Endothelial cell (in vitro differentiated cells): ENCODE measurements at places on chromosomes 5 and 9.
A peak's percentile ranks its signal among the peaks of the same experiment; 100 is the strongest.

DNA sequence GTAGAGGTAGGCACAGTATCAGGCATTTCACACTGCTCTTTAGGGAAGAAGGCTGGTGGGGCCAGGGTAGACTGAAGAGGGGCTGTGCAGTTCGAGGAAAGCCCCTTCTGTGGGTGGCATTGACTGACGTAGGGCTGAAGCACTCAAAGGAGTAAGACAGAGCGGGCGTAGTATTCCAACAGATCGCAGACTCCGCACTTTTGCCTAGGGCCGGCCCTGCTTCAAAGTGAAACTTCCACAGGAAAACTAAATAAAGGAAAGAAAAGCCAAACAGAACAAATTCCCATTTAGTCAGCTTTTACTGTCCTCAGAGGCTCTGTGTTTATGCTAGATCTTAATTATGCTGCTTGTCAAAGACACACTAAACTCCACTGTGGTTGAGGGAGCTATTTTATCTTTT, 493.0 kb upstream of the WWC1 start:
- no peak for DNase-seq

DNA sequence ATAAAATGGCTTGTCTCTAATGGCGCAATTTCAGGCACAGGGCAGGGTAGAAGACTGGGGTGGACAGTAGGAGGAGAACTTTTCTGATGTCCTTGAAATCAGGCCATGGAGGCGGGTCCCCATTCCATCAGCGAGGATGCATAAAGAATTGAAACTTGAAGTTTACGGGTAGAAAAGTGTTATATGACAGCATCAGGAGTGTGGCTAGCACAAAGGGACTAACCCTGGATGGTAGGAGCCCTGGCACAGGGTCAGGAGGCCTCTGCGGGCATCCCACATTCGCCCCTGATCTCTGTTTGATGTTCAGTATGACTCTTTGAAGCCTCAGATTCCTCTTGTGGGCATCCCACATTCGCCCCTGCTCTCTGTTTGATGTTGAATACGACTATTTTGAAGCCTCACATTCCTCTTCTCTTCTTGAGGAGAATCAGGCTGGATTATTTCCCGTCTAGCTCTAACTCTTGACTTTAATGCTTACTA, 94.8 kb upstream of the ADRA1B start:
- no peak for DNase-seq

DNA sequence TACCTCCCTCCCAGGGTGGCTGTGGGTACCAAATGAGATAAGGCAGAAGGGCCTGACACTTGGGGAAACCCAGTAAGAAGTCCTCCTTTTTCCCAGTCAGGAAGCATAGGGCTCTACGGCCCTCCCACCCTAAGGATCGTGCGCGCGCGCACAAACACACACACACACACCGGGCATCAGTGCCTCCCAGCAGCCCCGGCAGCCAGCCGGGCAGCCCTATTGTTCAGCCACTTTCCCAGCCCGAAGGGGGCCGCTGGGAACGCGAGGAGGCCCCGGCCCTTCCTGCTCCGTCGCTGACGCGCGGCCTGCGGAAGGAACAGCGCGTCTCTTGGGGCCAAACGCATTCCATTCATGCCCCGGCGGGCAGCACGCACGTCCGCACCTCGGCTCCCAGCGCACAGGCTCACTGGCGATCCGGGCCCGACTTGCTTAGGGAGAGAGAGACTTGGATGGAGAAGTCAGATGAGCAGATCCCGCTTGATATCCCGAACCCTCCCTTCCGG, 22.6 kb downstream of the DUSP1 start:
- peak; percentile 47 for DNase-seq

DNA sequence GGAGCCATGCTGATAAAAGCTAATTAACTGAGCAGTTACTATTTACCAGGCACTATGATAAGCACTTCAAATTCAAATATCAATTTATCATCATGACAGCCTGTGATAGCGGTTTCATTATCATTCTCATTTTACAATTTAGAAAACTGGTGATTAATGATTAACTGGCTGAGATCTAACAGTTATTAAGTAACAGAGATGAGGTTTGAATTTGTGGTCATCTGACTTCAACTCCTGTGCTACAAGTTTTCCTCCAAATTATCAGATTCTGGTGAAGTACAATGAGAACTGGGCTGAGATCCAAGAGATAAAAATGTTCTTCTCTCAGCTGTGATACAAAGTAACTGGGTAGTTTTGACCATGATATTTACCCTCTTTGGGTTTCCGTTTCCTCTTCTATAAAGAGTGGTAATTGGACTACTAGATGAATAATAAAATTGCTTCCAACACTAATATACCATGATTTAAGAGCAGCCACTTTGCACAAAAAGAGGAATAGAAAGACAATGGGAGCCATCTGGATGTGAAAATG, 74.5 kb upstream of the CCNG1 start:
- DNase-seq = no peak

- DNase-seq = no peak
These were observed 41.5 kb downstream of the SECISBP2 start for GRCh38 chr9:89359751-89360261.

DNA sequence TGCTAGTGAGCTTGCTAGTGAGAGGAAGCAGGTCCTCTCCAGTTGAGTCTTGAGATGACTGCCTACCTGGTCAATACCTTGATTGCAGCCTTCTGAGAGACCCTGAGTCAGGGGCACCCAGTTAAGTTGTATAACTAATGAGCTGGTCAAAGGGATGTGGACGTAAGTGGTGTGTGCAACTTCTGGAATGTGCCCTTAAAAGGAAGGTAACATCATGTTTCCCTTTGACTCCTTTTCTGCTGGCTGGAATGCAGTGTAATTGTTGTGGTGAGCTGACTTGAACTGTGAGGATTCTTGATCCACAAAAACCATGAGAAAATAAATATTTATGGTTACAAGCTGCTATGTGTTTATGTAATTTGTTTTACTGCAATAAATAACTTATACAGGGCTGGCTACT, 2.4 kb upstream of the SNX2 start:
- no peak for DNase-seq

DNA sequence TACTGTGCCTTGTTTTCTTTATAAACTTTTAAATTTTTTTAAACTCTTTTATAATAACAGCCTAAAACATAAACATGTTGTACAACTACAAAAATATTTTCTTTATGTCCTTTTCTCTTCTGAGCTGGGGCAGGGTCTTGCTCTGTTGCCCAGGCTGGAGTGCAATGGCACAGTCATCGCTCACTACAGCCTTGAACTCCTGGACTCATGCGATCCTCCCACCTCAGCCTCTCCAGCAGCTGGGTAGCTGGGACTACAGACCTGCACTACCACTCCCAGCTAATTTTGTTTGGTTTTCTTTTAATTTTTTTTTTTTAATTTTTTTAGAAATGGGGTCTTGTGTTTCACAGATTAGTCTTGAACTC, 31.5 kb downstream of the TTC1 start:
- DNase-seq = no peak

DNA sequence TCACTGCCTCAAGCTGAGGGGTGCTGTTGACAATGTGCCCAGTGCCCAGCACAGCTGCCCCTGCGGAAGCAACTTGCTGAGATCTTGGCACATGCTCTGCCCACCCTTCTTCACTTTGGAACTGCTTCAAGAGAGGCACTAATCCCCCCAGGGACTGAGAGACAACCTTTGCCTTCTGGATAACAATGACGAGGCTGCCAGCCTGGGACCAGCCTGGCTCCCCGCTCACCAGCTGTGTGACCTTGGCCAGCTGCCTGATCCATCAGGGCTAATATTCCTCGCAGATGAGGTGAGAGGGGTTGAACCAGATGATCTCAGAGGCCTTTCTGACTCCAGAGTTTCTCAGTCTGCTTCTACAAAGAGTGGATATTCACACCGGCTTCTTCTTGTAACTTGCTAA, 81.0 kb downstream of the SHB start:
- no peak for DNase-seq
